IPS DF 6.9 (cell line): ENCODE measurements at places on chromosomes 3 and 15.

DNA sequence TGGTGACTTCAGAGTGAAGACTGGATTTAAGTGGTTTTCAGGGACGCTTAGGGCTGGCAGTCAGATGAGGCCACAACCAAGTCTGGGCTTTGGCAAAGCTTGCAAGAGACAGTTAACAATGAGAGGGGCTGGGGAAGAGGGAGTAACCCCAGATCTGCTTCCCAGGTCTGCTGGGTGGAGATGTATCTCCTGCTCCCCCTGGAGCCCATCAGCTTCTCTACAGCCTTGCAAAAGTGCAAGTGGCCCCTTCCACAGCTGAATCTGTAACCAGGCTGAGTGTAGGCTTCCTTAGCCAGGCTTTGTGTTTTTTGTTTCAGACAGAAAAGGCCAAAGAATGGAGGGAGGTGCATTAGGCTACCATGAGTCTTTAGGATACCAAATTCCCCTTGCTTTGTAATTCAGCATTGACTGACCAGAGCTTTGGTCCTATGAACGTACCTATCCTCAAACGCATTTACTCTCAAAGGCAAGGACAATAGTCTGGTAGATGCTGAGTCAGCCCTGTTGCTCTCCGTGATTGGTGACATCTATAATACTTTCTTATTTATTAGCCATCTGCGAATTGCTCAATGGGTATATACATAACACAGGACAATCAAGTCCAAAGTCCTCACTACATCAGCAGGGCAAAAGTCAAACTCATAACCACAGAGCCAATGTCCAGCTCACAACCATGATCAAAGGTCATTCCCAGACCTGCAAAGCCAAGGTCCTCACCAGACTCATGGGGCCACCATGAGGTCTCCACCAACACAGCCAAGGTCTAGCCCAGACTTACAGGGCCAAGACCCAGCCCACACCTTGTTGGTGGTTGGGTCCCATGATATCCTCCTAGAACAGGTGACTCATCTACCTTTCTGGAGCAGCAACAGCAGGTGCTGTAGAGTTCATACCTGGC is 17.1 kb downstream of the CCDC13 start:
- no peak for DNase-seq

DNA sequence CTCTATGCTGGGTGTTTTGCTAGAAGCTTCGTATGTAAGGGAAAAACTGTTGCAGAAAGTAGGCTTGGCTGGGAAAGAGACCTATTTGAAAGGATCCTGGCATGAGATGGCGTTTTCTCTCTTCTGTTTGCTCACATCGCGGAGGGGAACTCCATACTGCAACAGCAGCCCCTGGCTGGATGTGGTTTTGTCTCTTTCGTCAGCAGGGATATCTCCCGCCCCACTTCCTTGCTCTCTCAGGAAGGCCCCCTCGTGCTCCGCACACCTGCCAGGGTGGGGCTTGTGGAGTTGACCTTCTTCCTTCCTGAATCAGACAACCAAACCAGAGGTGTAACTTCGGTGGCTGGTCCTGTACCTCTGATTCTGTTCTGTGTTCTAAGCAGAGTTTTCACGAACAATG is 26.4 kb upstream of the MYZAP start:
- DNase-seq = no peak

- no peak for DNase-seq
Observed at GRCh38 chr3:150292891-150293290, 115.2 kb upstream of the TSC22D2 start.

- peak; percentile 60 for DNase-seq
Observed at GRCh38 chr3:77254967-77255831, 215.3 kb downstream of the ROBO2 start.

DNA sequence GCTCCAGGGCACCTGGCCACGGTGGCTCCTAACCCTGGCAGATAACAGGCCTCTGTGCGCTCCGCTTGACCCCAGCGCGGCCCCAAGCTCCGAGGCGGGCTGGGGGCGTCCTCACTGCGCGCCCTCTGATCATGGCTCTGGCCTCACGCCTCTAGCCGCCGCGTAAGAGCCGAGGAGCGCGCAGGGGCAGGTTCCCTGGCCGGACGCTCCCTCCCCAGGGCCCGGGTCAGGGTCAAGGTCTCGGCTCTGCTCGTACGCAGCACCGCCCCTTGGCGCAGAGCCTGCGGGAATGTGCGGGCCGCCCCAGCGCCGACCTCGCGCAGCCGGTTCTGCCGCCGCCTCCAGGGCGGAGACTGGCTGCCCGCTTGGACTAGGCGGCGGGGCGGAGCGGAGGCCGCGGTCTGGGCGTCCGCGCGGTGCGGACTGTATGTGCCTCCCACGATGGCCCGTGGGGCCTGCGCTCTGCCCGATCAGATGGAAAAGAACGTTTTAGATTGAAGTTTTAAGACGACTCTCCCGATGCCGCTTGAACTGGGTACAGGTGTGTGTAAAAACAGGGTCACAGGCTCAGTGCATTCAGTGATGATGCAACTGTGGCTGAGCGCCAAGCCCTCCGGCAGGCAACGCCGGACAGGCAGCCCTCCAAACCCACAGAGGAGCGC is 40.8 kb downstream of the CHST14 start:
- DNase-seq = no peak
